ENCODE measurements at places on chromosomes 12 and 14.

DNA sequence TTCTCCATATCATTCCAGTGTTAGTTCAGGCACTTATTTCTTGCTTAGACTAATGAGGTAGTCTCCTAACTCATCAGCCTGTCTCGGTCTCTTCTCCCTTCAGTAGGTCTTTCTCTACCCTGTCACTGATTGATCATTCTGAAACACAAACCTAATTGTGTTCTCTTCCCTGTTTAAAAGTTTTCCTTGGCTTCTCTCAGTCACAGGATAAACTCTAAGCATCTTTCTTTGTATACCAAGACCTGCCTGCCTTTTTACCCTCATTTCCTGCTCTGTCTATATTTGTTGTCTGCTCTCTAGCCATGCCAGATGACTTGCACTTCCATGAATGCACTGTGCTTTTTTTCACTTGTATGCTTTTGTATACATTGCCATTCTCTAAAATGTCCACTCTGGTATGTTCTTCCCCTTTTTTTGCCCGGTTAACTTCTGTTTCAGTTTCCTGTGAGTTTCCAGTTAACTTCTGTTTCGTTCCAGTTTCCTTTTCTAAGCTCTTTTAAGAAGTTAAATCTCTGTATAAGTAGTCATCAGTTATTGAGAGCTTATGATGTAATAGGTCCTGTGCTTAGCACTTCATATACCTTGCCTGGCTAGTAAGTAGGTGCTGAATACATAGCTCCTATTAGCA lies 12.8 kb downstream of the DIP2B start:
- no peak for DNase-seq

DNA sequence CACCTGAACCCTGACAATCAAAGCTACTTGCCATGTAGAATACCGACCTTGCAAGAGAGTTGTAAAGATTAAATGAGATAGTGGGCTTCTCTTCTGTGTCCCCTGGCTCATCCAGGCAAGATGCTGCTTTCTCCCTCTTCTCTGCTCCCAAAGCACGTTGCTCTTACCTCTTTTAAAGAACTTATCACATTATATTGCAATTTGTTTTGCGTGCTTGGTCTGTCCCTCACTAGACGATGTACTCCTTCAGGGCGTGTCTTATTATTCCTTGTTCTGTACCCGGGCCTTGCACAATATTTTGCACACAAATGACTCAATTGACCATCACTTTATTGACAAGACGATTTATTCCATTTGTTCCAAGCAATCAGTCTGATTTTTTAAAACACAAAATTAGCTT lies 3.3 kb downstream of the DCN start:
- no peak for DNase-seq

- no peak for DNase-seq
Observed at GRCh38 chr12:51415931-51416330, 8.7 kb upstream of the SLC4A8 start.

DNA sequence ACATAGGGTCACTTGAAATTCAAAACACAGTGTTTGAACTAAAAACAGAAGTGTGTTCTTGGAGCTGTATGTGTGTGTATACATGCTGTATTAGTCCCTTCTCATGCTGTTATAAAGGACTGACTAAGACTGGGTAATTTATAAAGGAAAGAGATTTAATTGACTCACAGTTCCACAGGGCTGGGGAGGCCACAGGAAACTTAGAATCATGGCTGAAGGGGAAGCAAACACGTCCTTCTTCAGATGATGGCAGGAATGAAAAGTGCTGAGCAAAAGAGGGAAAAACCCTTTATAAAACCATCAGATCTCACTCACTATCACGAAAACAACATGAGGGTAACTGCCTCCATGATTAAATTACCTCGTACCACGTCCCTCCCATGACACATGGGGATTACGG lies 224.1 kb downstream of the BCAT1 start:
- no peak for DNase-seq

GRCh38 chr14:103828315-103828967 lies 18.9 kb downstream of the PPP1R13B start:
- peak; percentile 56 for DNase-seq

GRCh38 chr14:92677087-92677668 lies 71.2 kb downstream of the LGMN start:
- DNase-seq: no peak

GRCh38 chr12:115511986-115512711 lies 765.3 kb downstream of the MED13L start:
- DNase-seq: no peak

GRCh38 chr14:75771595-75771994 lies 110.5 kb downstream of the TTLL5 start:
- no peak for DNase-seq

DNA sequence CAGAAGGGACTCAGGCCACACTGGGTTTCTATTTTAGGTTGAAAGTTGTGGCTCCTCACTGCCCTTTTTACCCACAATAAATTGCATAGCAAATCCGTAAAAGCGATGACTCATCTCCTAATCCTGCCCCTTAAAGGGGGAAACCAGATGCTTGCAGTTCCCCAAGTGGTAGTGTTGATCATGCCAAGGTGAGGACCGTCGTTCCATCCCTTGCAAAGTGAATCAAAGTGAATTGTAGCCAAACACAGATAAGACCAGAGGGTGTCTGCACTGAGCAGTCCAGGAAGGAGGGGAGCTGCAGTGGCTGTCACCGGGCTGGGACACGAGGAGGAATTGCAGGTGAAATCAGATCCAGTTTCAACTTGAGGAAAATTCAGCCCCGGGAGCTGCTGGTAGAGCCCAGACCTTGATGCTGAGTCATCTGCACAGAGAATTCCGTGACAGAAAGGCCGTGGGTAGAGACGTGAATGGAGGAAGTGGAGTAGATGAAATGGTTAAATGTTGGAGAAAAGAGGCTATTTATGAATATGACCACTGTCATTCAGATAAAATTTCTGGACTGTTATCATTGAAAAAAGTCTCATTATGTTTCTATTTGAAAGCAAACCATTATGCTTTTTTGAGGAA lies 44.2 kb upstream of the MMP17 start:
- peak; percentile 64 for DNase-seq

DNA sequence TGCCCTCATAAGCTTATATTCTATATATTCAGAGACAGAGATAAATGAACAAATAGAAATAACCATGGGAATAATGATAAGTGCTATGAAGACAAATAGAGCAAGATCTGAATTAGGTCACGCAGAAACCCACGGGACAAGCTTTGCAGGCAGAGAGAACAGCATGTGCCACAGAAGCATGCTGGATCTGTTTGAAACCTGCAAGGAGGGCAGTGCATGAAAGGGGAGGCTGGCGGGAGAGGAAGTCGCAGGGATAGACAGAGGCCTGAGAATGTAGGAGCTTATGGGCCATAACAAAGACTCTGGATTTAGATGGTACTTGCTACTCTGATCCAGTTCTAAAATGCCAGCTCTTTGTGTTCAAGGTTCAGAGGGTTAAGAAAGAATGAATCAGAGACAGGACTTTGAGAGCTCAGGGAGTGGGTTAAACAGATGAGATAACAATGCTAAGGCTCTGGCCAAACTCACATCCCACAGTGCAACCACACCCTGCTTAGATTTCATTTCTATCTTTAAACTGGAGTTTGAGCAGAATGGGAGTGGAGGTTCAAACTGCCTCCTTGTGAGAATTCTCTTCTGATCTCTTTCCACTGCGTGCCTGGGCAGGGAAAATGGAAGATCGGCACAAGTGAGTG lies 49.2 kb upstream of the PPP1R12A start:
- peak; percentile 64 for DNase-seq
